Right atrium auricular region (tissue), 2 donors: ENCODE measurements at places on chromosomes 4 and X.

DNA sequence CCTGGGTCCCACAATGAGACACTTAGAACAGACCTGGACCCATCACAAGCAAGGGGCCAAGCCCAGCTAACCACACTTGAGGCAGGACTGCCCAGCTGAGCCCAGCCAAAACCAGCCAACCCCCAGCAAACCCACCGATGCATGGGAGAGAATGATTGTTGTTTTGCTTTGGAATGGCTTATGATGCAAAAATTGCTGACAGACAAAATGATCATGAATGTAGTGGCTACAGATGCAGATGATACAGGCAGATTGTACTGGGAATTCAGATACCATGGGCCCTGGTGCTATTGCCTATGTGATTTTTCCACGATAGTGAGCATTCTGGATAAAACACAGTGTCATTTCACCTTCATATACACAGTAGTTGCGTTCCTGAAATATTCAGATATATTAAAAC lies 9.0 kb upstream of the ZCCHC4 start:
- no peaks in the 10 kb centered on the region for H3K4me1 ChIP-seq
- no peak for DNase-seq
- no peak overlapping the region for H3K4me3 ChIP-seq
- H3K27ac ChIP-seq = no peak overlapping the region
- no peaks in the 10 kb centered on the region for H3K36me3 ChIP-seq
- H3K27me3 ChIP-seq = no peaks in the 10 kb centered on the region

- no peak for DNase-seq
- H3K4me3 ChIP-seq = no peak overlapping the region
- H3K4me1 ChIP-seq = no peaks in the 10 kb centered on the region
- H3K27me3 ChIP-seq = no peaks in the 10 kb centered on the region
These were observed 86.8 kb downstream of the ABLIM2 start for GRCh38 chr4:8071766-8072165.

GRCh38 chrX:77527233-77528001 lies 80.2 kb downstream of the FGF16 start:
- H3K4me1 ChIP-seq = no peaks in the 10 kb centered on the region
- no peaks in the 10 kb centered on the region for H3K36me3 ChIP-seq
- no peak overlapping the region for H3K27ac ChIP-seq
- DNase-seq = no peak
- H3K4me3 ChIP-seq = no peak overlapping the region
- H3K27me3 ChIP-seq = no peaks in the 10 kb centered on the region

GRCh38 chr4:55385201-55385649 lies 10.5 kb upstream of the TMEM165 start:
- no peak for DNase-seq
- no peaks in the 10 kb centered on the region for H3K27me3 ChIP-seq
- no peak overlapping the region for H3K4me3 ChIP-seq
- H3K36me3 ChIP-seq = no peaks in the 10 kb centered on the region
- H3K4me1 ChIP-seq = no peaks in the 10 kb centered on the region
- no peak overlapping the region for H3K27ac ChIP-seq

- H3K36me3 ChIP-seq = no peaks in the 10 kb centered on the region
- peak overlapping the region; percentile 60 for H3K27ac ChIP-seq
- H3K27me3 ChIP-seq = no peaks in the 10 kb centered on the region
- peak; percentile 88 for DNase-seq
- H3K4me3 ChIP-seq = peak overlapping the region; percentile 7
These were observed 52.8 kb downstream of the RBM47 start for GRCh38 chr4:40576651-40577480.

DNA sequence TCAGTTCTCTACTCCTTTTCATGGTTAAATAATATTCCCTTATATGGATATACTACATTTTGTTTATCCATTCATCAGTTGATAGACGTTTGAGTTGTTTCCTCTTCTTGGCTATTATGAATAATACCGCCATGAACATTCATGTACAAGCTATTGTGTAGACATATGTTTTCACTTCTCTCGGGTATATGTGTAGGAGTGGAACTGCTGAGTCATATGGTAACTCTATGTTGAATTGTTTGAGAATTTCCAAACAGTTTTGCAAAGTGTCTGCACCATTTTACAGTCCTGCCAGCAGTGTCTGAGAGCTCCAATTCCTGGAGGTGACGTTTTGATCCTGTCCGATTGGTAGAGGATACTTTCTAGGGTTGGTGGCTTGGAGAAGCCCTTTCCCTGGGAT lies 23.6 kb downstream of the PLAC1 start:
- no peaks in the 10 kb centered on the region for H3K27me3 ChIP-seq
- H3K36me3 ChIP-seq = no peaks in the 10 kb centered on the region
- no peak overlapping the region for H3K4me3 ChIP-seq
- no peak overlapping the region for H3K27ac ChIP-seq

GRCh38 chrX:72620550-72621145 lies 48.0 kb upstream of the HDAC8 start:
- H3K27ac ChIP-seq = peak overlapping the region; percentile 17
- H3K36me3 ChIP-seq = no peaks in the 10 kb centered on the region
- H3K4me3 ChIP-seq = no peak overlapping the region

DNA sequence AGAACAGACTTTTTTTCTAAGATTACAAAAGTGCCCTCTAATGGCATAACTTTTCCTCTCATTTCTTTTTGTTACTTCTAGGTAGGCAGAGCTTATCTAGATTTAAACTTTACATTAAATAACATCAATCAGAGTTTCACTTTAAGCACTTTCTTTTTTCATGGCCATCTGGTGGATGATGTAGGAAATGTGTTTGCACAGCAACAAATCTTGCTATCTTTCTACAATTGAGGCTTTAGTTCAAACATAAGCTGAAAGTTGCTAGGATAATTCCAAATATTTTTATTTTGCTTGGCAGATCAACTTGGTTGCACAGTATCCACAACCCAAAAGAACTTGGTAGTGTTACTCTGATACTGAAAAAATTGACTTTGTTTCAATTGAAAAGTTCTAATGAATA lies 22.0 kb downstream of the NDNF start:
- H3K4me3 ChIP-seq = no peak overlapping the region
- H3K36me3 ChIP-seq = no peaks in the 10 kb centered on the region
- no peak for DNase-seq
- H3K4me1 ChIP-seq = no peaks in the 10 kb centered on the region
- no peaks in the 10 kb centered on the region for H3K27me3 ChIP-seq

DNA sequence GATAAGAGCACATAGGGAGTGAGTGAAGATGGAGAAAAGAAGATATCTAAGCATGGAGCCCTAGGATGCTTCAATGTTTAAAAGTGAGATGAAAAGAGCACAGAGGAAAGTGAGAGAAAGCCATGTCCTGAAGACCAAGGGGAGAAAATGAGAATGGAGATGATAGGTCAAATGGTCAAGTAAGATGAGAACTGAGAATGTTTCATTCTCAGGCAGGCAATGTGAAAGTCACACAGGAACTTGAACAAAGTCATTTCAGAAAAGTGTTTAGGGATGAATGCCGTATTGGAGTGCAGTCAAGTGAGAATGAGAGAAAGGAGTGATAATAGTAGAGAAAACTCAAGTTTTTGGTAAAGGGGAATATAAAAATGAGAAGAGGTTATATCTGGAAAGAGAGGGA lies 148.7 kb upstream of the PTCHD1 start:
- H3K27me3 ChIP-seq = no peaks in the 10 kb centered on the region
- no peaks in the 10 kb centered on the region for H3K4me1 ChIP-seq

- no peak for DNase-seq
- no peaks in the 10 kb centered on the region for H3K27me3 ChIP-seq
- H3K4me1 ChIP-seq = no peaks in the 10 kb centered on the region
- H3K4me3 ChIP-seq = peak overlapping the region; percentile 36
- H3K27ac ChIP-seq = no peak overlapping the region
These were observed 57.1 kb upstream of the DDX3X start for GRCh38 chrX:41276661-41277506.

- H3K4me3 ChIP-seq = no peak overlapping the region
- no peaks in the 10 kb centered on the region for H3K36me3 ChIP-seq
- H3K4me1 ChIP-seq = no peaks in the 10 kb centered on the region
These were observed 178.2 kb upstream of the GPC4 start for GRCh38 chrX:133593531-133593930.

- no peaks in the 10 kb centered on the region for H3K27me3 ChIP-seq
- DNase-seq = no peak
- no peaks in the 10 kb centered on the region for H3K36me3 ChIP-seq
- H3K27ac ChIP-seq = no peak overlapping the region
- H3K4me1 ChIP-seq = peaks cover 11% of the 10 kb centered on the region
- H3K4me3 ChIP-seq = no peak overlapping the region
These were observed 23.1 kb upstream of the TMEM184C start for GRCh38 chr4:147594107-147594506.

DNA sequence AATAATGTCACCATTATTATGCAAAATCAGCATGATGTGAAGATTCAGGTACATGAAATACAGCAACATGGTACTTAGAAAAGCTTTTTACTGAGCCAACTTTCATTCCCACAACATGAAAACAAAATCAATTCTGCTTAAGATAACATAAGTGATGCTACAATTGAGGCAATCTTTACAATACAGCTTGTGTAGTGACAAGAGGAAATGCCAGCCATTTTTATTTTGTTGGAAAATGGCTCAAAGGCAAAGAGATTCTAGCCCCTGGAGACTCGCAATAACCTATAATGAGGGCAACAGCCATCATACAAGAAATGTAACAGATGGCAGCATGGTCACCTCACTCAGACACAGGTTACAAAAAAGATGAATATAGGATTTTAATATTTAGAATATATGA lies 560.4 kb downstream of the SPOCK3 start:
- H3K4me1 ChIP-seq = no peaks in the 10 kb centered on the region
- no peaks in the 10 kb centered on the region for H3K36me3 ChIP-seq

DNA sequence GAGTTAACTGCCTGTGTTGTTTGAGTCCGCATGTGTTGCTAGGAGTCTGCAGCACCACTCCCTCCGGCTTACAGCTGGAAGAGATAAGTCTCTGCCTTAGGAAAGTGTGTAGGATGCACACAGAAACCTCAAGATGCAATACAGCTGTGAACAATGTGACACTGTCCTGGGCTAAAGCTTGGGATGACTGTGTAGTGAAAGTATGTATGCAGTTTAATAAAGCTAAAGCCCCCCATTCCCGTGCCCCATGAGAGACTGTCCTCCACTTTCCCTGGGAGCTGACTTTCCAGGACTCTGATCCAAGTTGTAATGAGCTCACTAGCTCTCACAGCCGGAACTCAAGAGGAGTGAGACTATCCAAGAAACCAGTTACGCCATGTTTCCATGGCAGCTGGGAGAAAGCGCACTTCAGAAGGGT lies 156.6 kb upstream of the FTHL17 start:
- H3K36me3 ChIP-seq = no peaks in the 10 kb centered on the region
- no peak overlapping the region for H3K27ac ChIP-seq
- no peak overlapping the region for H3K4me3 ChIP-seq
